ENCODE measurements at places on chromosomes 12 and 14.

DNA sequence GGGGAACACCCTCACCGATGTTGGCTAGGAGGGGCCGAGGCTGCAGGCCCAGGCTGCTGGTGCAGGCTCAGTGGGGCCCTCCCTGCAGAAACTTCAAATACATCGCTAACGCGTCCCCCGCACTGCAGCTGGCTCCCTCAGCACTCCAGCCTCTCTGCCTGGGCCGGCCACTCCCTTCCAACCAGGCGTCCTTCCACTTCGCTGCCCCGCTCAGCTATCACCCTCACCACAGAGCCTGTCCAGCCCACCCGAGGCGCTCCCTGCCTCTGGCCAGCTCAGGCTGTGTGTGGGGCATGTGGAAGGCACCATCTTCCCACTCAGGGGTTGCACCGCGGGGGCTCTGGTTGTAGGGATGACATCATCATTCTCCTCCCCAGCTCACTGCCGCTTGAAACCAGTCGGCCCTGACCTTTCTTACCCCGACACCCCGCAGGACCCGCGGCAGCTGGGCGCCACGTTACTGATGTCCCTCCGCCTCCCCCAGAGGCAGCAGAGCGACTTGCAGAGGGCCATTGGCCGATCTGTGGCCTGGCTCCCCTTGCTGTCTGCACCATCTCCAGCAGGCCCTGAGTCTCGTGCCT lies 199.9 kb upstream of the RTL1 start:
- no peak overlapping the region for H3K27ac ChIP-seq
- no peak overlapping the region for H3K4me3 ChIP-seq
- H3K4me1 ChIP-seq = no peaks in the 10 kb centered on the region
- H3K27me3 ChIP-seq = no peaks in the 10 kb centered on the region
- DNase-seq = peak; percentile 24

DNA sequence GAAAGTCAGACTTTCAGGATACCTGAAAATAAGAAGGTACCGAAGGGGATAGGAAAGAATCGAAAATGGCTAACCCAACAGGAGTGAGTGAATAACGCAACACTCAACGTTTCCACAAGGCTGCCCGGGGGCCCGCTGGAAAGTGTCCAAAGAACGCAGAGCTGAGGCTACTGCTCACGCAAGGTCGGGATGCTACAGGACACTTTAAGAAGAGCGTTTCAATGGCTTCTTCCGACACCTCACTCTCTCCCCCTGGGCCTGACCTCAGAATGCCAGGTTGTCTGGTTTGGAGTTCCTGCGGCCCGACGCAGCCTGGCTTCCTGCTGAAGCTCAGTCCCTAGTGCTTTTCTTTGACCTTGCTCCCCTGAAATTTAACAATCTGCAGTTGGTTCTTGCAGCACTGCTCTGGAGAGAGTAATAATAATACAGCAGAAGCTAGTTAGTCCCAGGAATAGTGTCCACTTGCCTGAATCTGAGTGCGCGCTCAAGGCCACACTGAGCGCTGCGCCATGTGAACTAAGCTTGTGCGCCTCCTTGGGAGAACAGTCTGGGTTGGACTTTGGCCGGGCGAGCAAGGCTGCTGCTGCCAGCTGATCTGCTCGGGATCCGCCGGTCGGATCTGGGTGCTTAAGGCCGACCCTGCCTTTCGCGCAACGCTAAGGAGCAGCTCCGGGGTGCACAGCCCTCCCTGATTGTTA lies 2.0 kb upstream of the ALX1 start:
- no peak for DNase-seq
- H3K4me3 ChIP-seq = no peak overlapping the region
- H3K27me3 ChIP-seq = peaks cover 8% of the 10 kb centered on the region
- H3K36me3 ChIP-seq = no peaks in the 10 kb centered on the region

- H3K4me3 ChIP-seq = no peak overlapping the region
- no peaks in the 10 kb centered on the region for H3K36me3 ChIP-seq
- no peaks in the 10 kb centered on the region for H3K27me3 ChIP-seq
- H3K27ac ChIP-seq = no peak overlapping the region
- no peaks in the 10 kb centered on the region for H3K4me1 ChIP-seq
- DNase-seq = no peak
Observed at GRCh38 chr12:99911967-99912366, 72.8 kb downstream of the ANKS1B start.

DNA sequence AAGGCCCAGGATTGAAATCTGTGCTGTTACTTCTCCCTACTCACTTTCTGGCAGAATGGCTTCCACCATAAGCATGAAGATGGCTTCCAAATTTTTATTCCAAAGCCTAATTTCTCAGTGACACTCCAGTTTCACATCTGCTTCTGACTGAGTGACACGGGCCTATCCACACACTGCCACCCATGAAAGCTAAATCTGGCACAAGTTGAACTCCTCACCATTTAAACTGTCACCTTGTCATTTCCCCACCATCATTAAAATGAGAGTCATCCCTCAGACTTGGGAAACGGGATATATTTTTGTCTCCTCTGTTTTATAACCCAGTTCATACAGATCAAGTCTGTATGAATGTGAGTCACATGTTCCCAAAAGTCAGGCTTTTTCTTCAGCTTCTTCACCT lies 77.1 kb downstream of the MGST1 start:
- H3K36me3 ChIP-seq = no peaks in the 10 kb centered on the region
- H3K4me1 ChIP-seq = no peaks in the 10 kb centered on the region
- no peak overlapping the region for H3K4me3 ChIP-seq
- H3K27ac ChIP-seq = no peak overlapping the region

- no peaks in the 10 kb centered on the region for H3K27me3 ChIP-seq
- H3K4me1 ChIP-seq = no peaks in the 10 kb centered on the region
- H3K4me3 ChIP-seq = no peak overlapping the region
- no peak overlapping the region for H3K27ac ChIP-seq
- H3K36me3 ChIP-seq = no peaks in the 10 kb centered on the region
Observed at GRCh38 chr14:38339696-38340095, 83.8 kb upstream of the CLEC14A start.

- H3K27me3 ChIP-seq = no peaks in the 10 kb centered on the region
- no peak for DNase-seq
- no peaks in the 10 kb centered on the region for H3K36me3 ChIP-seq
- no peak overlapping the region for H3K27ac ChIP-seq
- H3K4me3 ChIP-seq = no peak overlapping the region
Observed at GRCh38 chr12:57902478-57902969, 38.8 kb upstream of the ATP23 start.

- DNase-seq = no peak
- H3K27me3 ChIP-seq = no peaks in the 10 kb centered on the region
- H3K4me3 ChIP-seq = no peak overlapping the region
- no peaks in the 10 kb centered on the region for H3K36me3 ChIP-seq
- H3K27ac ChIP-seq = no peak overlapping the region
- H3K4me1 ChIP-seq = peaks cover 19% of the 10 kb centered on the region
Observed at GRCh38 chr12:56836800-56837663, 73.9 kb downstream of the HSD17B6 start.

DNA sequence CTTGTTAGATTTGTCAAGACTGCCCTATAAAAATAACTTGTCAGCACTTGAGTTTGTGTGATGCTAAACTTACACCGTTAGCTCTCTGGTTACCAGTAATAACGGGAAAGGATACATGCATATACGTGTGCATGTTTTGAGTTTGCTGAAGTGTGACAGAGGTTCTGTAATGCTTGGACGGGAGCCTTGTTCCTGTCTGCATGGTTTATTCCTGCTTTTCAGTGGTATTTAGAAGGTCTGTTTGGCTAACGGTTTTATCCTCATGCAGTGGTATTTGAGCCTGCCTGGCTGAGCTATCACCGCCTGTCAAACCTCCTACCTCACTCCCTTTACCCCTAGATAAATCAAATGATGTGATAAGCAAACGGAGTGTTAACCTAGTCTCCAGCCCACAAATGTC lies 305.6 kb downstream of the GALC start:
- no peaks in the 10 kb centered on the region for H3K36me3 ChIP-seq
- DNase-seq = no peak

GRCh38 chr12:110254971-110255540 lies 26.0 kb upstream of the ATP2A2 start:
- H3K4me3 ChIP-seq = no peak overlapping the region
- no peaks in the 10 kb centered on the region for H3K36me3 ChIP-seq
- no peaks in the 10 kb centered on the region for H3K27me3 ChIP-seq
- no peak overlapping the region for H3K27ac ChIP-seq
